Activated T-helper 17 cell treated with anti-CD3 and anti-CD28 coated beads, Interleukin-2, amount 50 U/mL, for 72 hours (primary cell): ENCODE measurements at places on chromosomes 5 and 9. TPM values are rescaled to one million over a fixed set of nuclear protein-coding genes. Genes with fewer than 3 reads are reported as not detected.

DNA sequence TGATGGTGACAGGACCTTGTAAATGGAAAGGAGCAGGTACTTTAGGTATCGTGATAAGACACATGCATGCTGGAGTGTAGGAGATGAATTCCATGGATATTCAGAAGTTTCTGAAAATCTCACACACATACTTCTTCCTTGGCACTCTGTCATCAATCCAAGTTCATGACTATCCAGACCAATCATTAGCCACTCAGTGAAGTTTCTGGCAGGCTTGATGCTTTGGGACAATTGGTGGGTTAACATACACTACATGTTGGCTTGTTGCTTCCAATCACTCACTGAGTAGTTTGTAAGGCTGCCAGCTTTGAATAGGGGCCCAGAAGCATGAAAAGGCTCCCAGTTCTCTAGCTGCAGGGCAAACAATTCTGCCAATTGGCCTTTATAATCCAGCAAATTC lies 147.6 kb downstream of the CEMIP2 start:
- no peak for ATAC-seq

DNA sequence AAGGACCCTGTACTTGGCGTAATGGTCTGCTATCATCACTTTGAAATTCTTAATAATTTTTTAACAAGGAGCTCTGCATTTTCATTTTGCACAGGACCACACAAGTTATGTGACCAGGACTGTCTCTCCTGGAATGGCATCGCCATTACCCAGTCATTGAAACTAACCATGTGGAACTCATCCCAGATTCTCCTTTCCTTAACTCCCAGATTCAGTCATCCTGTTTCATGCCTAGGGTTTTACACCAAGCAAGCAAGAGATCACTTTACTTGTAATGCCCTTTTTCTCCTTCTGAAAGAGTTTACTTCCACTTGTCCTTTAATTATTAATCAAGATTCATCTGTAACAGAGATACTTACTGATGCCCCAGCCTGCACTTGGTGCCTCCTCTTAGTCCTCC lies 12.0 kb downstream of the FRMD3 start:
- no peak for ATAC-seq

DNA sequence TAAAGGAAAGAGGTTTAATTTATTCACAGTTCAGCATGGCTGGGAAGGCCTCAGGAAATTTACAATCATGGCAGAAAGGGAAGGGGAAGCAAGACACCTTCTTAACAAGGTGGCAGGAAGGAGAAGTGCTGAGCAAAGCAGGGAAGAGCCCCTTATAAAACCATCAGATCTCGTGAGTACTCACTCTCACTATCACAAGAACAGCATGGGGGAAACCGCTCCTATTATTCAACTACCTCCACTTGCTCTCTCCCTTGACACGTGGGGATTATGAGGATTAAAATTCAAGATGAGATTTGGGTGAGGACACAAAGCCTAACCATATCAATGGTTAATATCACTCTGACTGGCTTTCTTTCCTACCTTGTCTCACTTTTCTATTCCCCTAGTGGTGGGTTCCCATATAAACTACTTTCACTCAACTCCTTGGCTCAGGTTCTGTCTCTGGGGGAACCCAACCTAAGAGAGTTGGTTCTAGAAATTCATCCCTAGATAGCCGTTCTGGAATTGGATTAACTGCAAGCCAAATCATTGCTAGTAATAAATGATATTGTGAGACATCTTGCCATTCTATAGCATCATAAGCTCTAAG lies 749.8 kb upstream of the GRAMD2B start:
- ATAC-seq, result no peak

- ATAC-seq, result no peak
Observed at GRCh38 chr9:70079417-70080037, 35.9 kb downstream of the MAMDC2 start.

DNA sequence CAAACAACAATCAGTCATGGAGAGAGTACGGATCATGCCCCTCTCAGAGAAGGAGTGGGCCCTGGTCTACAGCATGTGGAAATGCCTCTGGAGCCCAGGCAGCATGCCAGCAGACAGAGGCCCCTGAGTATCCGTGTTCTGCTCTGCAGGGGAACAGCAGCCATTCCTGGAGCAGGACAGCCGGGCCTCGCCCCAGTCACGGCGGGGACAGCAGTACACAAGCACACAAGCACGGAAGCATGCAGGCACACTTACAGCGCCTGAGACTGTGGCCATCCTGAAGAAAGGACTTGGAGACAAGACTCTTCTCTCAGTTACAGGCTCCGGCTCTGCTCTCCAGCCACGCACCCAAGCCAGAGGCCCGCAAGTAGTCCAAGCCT lies 102.6 kb upstream of the ALDH1B1 start:
- no peak for ATAC-seq

DNA sequence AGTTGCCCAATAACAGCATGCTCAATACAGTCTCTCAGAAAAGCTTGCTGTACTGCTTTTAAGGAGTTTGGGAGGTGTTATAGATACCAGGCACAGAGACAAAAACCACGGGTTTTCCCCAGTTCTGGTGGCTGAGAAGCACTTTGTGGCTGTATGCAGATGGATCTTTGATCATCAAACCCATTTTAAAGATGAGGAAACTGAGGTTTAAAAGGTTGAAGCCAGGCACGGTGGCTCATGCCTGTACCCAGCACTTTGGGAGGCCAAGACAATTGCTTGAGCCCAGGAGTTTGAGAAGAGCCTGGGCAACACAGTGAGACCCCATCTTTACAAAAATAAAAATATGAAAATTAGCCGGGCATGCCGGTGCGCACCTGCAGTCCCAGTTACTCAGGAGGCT lies 46.3 kb upstream of the PLPP6 start:
- peak; percentile 4 for ATAC-seq

DNA sequence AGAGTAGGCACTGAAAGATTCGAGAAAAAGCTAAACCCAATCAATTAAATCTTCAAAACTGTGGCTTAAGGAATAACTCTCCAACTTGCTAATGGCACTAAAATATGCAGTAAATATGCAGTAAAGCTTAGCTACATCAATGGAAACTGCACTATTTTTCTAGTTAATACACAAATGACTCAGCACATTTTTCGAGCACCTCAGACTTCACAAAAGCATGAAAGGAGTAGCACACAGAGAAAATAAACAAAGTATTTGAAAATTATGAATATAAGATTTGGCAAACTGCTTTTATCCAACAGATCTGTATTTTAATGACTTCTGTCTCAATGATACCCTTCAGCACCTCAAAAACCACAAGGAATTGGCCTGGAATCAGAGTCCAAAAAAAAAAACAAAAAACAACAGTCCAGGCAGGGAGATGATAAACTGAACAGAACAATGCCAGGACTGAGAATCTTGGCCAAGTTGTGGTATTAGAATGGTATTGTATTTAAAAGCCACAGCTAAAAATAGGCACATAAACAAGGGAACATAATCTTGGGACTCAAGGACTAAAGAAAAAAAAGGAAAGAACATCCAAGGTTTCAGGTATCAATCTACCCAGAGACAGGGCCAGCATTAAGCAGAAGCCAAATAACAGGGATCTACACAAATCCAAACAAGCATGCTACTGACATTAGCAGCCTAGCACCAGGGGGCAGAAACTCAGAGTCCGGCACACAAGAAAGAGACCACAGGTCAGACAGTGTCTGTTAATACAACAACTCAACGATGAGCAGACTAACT lies 21.4 kb downstream of the TMEM245 start:
- ATAC-seq, result no peak

DNA sequence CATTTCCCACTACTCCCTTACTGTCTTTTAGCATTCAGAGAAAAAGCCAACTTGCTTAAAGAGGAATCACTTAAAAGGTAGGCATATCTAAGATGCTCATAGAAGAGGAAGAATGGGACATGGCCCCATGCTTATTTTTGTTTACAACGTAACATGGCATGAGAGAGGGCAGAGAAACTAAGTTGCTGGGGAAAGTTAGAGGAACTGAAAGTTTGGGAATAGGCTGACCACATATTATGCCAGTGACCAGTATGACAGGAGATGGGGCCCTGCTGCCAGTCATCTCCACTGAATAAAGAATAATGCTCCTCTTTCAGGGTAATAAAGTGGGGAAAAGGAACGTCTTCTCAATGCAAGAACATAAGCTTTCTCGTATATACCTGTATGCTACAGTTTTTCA lies 1.9 kb downstream of the PLPP6 start:
- ATAC-seq, result no peak

DNA sequence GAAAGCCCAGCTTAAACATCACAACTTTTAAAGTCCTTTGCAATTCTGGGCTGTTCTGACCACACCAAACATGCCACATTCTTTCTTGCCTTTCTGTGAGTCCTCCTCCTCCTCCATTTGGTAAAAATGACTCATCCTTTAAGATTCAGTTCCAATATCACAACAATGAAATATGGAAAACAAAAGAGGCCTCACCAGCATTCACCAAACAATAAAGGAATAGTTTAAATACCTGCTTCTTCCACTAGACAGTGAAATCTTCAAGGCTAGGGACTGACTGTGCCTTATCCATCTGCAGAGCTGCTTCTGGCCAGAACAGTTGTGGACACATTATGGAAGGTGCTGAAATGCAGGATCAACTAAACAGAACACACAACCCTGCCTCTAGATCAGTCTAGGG lies 36.0 kb downstream of the NR6A1 start:
- ATAC-seq, result peak; percentile 87

- ATAC-seq, result no peak
Observed at GRCh38 chr9:107455425-107456135, 34.0 kb downstream of the KLF4 start.

- no peak for ATAC-seq
Observed at GRCh38 chr5:136619556-136619955, 254.2 kb upstream of the TRPC7 start.

DNA sequence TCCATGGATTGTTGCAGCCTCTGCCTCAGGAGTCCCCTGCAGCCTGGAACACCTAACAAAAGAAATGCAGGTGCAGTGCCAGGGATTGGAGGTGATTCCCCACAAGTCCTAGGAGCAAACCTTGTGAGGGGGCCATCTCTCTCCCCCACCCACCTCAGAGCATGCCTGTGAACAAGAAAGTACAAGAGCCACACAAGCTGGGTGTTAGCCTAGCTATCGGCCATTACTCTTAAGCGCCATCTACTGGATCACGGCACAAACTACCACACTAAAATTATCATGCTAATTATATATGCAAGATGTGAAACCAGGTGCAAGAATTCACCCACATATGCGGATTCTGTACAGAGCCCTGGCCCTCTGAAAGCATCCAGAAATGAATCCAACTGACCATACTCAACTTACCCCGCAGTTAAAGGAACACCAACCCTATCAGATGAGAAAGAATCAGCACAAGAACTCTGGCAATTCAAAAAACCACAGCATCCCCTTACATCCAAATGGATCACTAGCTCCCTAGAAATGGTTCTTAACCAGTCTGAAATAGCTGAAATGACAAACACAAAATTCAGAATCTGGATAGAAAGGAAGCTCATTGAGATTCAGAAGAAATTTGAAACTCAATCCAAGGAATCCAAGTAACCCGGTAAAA lies 16.5 kb upstream of the PRSS3 start:
- ATAC-seq, result peak; percentile 78

- ATAC-seq, result no peak
Observed at GRCh38 chr5:171410181-171410580, 9.3 kb upstream of the FGF18 start.

DNA sequence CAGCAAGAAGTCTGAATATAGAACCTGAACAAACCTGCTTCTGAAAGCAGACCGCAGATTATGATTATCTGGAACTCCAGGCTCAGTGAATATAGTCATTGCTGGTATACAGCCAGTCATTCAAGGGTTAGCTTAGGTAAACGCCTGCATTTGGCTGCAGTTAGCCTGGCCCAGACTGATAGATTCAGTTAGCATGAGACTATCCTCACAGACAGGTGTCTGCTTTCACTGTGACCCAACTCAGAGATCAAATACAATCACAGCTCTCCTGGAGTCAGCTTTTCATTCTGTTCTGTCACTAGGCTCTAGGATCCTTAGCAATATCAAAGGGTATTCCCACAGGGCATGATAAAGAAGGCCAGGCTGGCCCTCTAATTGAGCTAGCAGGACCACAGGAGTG lies 138.6 kb upstream of the PLCXD3 start:
- ATAC-seq, result no peak

- peak; percentile 97 for ATAC-seq
Observed at GRCh38 chr9:19665146-19665863, 123.5 kb downstream of the SLC24A2 start.

- no peak for ATAC-seq
Observed at GRCh38 chr9:30746589-30746988, 1637.9 kb upstream of the ACO1 start.

DNA sequence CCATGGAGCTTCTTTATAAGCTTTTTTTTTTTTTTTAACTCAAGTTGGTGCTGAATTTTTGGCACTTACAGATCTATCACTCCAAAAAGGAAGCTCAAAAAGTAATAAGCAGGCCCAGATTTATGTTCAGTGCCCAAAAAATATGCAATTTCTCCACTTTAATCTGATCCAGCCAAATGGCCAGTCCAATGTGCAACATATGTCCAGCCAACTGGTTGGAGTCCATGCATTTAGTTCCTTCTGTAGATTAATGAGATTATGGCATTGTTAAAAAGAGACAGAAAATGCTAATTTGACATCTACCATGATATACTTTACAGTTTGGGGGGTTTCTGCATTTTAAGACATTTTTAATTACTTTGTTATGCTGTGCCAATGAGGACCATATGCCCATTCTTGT lies 129.5 kb downstream of the SLC1A3 start:
- no peak for ATAC-seq

DNA sequence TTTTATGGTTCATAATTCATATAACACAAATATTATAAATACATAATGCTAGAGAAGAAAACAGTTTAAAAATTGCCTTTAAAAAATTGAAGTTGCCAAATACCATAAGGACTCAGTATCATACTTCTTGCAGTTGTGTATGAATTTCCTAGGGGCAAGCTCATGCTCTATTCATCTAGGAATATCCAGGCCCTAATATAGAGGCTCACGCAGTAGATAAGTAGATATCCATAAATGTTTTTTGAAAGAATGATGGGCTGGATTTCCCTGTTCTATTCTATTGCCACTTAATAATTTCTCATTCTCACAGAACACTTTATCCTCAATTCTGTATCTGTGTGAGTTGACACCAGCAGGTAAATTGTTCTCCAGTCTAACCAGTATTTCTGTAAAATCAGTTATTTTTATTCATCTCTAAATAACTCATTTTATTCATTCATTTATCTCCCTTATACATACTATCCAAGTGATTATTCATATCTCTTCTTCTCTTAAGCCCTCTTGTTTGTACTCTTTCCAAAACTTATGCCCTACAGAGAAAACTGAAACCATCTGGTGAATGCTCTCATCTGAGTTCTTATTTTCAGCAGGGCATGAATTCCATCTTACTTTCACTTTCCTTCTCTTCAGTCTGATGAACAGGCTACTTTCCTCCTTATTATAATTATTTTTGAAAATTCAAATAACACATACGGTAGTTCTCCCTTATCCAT lies 97.1 kb downstream of the SLC44A1 start:
- ATAC-seq, result peak; percentile 29

LCN1 gene
- not detected for total RNA-seq

CERCAM gene
- 1.7 TPM for total RNA-seq

SAXO1 gene
- 0.37 TPM for total RNA-seq

LRRC19 gene
- total RNA-seq, result not detected

CNTNAP3 gene
- not detected for total RNA-seq

GABRA6 gene
- total RNA-seq, result not detected

BASP1 gene
- 1.3 TPM for total RNA-seq

UGT3A2 gene
- total RNA-seq, result not detected

CFAP77 gene
- not detected for total RNA-seq
